ENCODE measurements at places on chromosomes 3 and 15.

DNA sequence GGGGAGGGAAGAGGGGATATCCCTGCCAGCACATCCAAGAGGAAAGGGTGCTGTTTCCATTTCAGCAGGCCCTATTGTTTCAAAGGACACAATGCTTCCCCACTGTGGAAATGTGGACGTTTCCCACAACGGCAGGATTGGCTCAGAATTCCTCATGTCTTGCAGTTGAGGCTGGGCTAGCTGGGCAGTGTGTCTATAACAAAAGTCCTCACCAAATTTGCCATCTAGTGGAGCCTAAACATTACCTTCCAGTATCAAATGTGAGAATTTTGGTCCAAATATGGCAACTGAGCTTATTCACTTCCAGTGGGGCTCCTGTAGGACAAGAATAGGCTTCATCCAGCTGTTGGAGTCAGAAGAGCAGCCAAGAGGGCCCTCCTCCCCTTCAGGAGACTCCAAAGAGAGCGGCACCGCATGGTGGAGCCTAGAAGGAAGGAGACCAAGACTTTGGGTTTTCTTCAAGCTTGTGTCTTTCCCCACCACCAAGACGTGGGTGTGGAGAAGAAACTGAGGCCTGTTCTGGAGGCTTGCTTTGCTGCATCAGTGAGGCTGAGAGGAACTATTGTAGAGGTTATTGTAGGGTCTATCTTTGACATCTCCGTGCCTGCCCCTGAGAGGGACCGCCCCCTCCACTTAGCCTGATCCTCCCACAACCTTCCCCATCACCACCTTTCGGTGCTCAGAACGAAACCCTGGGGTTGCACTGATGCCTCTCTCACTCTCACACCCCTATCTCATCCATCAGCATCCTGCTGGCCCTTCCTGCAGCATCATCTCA, 45.3 kb upstream of the SLCO2A1 start:
- no peak for DNase-seq

DNA sequence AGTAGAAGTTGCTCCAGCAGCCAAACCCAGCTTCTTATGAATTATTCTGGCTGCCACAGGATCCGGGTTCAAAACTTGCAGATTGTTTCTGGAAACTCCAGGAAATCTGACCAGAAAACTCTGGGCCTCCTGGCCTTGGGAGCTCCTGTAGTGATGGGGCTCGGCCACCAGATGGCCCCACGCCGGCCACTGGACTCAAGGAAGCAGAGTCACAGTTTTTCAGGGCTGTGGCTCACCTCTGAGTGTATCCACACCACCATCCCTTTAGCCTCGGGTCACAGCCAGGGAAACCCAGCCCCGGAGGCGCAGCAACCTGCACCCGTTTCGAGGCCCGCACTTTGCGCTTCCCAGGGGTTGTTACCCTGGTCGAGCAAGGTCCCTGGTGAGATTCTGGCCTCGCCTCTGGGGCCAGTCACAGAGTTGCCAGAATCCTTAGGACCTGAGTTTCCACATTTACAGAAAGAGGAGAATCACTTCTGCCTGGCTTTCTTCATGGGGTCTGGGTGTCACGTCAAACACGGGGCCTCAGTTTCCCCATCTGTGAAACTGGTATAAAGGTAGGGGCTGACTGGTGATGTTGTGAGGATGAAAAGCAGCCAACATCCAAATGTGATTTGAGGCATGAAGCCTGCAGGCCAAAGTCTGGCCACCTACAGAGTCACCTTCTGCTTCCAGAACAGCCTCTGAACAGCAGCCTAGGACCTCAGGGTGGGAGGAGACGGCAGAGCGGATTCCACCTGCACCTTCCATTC, 53.5 kb upstream of the LCTL start:
- no peak for DNase-seq

GRCh38 chr3:14457999-14458398, 55.6 kb downstream of the SLC6A6 start:
- no peak for DNase-seq

- no peak for DNase-seq
Measured at GRCh38 chr3:135140591-135140990, 345.5 kb downstream of the EPHB1 start.
